ENCODE measurements at places on chromosomes 7 and 10.

DNA sequence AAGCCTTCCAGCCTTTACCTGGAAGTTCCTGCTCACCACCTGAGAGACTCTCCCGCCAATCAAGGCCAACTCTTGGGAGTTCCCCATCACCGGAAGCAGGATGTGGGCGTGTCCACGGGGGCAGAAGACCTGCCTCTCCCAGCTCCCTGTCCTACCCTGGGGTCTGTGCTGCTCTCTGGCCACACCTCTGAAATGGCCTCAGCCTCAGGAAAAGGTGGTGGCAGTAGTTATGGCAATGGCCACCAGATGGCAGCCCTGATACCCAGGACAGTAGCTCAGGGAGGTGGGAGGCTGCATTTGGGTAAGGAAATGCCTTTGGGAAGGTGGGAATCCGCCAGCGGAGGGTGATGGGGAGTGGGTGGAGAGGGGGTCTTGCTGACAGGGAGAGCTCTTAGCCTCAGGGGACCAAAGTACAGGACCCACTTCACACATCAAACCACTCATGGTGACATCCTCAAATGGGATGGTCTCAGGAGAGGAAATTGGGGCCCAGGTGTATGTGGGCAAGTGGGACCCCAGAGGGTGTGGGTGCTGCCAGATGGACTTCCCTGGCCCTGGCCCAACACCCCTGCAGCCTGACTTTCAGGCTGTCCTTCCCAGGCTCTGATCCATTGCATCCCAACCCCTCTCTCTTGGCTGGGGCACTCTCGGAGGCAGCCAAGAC lies 33.9 kb downstream of the KAZALD1 start:
- DNase-seq: peak; percentile 70

GRCh38 chr10:114207349-114207748 lies 28.2 kb downstream of the TDRD1 start:
- no peak for DNase-seq

- DNase-seq: no peak
Observed at GRCh38 chr10:69464401-69464800, 13.1 kb downstream of the TSPAN15 start.

GRCh38 chr7:116588225-116588624 lies 63.4 kb downstream of the CAV1 start:
- DNase-seq: no peak

GRCh38 chr10:82925547-82925946 lies 1050.6 kb downstream of the NRG3 start:
- DNase-seq: no peak

Data from GM18507 (cell line).